ENCODE measurements at places on chromosomes 6 and 20.

DNA sequence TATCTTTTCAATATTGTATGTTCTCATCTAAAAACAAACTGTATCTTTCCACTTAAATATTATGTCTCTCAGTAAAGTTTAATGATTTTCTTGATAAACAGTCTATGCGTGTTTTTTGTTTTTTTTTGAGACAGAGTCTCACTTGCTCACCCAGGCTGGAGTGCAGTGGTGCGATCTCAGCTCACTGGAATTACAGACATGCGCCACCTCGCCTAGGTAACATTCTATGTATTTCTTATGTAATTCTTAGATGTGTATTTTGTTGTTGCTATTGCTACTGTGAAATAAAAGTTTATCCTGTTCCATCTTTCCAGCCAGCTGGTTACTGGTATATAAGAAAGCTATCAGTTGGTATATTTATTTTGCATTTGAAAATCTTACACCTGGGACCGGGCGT is 29.4 kb downstream of the ABHD12 start:
- no peak for DNase-seq

DNA sequence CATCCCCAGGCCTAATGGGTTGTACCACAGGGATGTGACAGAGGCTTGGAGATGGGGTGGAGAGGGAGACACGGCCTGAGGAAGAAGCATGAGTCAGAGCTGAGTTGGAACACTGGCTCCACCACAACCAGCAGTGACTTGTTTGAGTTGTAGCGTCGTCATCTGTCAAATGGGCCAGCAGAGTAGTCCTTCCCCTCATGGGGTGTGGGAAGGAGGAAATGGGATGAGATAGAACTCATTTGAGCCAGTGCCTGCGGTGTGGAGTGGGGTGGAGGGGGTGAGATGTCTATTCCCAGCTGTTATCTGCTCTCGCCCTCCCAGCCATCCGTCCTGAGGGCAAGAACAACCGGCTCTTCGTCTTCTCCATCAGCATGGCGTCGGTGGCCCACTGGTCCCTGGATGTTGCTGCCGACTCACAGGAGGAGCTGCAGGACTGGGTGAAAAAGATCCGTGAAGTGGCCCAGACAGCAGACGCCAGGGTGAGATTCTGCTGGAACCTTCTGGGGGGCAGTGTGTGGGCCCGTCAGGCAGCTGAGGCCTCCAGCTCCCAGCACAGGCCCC is 32.5 kb downstream of the PLCG1 start:
- DNase-seq: peak; percentile 30

- no peak for DNase-seq
Observed at GRCh38 chr6:116392132-116393013, 21.6 kb downstream of the DSE start.

GRCh38 chr20:53402233-53403005 is 191.2 kb downstream of the ZNF217 start:
- no peak for DNase-seq

GRCh38 chr20:41367956-41368355 is 1.3 kb upstream of the EMILIN3 start:
- DNase-seq: no peak

DNA sequence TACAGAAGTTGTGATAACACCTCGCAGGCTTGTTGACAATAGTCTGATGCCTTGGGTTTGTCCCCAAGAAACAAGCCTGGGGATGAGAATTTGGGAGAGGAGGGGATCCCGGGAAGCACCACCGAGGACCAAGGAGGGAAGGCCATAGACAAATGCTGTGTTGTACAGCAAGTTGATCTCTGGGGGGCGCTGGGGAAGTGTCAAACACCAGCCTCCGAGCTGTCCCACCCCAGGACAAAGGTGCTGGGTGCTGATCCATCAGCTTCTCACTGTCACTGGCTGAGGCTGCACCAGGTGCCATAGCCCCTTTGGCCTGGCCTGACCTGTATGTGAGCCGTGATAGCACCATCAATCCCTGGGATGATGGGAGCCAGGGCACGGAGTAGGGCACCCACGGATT is 64.0 kb downstream of the SYNDIG1 start:
- no peak for DNase-seq

DNA sequence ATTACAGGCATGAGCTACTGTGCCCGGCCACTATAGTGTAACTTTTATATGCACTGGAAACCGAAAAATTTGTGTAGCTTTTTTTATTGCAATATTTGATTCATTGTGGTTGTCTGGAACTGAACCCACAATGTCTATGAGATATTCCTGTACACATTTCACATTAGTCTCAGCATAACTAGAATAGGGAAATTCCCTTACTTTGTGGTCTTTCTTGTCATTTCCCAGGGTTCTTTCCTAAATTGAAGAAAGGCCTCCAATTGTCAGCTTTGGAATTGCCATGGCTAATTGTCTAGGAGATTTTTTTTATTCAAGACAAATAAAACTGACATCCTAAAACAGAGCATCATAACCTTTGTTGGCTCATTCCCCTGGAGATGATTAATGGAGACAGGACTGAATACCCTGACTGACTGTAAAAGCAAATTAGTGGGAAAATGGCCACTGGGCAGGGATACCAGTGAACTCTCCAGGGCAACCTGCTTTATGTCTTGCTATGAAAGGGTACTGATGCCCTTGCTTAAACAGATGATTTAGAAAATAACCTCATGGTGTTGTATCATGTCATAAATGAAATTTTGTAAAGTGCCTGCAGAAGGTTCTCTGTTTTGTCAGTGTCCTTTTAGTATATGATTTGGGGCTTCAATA is 576.9 kb downstream of the RFPL4B start:
- no peak for DNase-seq
